Fibroblast of the conjunctiva (primary cell): ENCODE measurements at places on chromosomes 4 and X.

DNA sequence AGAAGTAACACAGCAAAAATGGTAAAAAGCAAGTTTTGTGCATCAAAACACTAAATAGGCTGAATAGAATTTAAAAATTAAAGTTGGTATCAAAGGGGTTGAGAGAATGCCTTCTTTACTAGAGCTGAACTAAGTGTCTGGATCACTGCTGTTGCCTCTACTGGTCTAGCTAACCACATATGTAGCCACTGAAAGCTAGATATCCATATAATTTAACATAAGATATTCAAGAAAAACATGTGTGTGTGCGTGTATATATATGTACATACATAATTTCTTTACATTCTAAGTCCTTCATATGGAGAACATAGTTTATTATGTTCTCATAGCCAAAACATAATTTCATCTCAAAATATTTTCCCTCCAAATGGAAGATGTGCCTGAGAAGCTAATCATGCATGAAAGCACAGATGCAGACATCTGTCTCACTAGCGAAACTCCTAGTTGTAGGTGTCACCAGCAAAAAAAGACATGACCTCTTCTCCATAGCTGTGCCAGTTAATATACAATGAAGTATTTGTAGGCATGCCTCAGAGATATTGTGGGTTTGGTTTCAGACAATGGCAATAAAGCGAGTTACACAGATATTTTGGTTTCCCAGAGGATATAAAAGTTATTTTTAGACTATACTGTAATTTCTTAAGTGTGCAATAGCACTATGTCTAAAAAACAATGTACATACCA, 47.3 kb downstream of the PDE5A start:
- DNase-seq: no peak

DNA sequence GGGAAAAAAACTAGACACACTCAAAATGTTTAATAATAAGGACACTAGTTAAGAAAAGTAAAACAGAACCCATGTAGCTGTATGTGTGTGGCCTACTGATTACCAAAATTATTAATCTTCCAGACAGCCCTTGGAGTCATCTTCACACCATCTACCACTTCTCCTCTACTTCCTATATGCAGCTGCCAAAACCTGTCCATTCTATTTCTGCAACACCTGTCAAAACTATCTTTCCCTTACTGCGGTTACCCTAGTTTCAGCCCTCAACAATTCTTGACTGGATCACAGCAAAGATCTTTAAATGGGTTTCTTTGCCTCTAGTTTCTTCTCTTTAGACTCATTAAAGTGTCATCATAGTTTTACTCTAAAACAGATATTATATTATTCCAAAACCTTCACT, 72.6 kb downstream of the GPR82 start:
- no peak for DNase-seq

DNA sequence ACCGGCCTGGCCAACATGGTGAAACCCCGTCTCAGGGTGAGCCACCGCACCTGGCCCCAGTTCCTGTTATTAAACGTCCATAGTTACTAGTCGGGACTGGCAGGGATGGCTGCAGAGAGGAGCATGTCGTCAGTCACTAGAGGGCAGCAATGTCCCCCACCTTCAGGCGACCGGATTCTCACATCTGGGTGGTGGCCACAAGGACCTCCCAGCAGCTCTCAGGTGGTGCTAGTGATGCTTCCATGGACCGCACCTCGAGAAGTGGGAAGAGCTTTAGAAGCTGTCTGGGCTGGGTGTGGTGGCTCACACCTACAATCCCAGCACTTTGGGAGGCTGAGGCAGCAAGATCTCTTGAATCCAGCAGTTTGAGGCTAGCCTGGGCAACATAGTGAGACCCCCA, 13.3 kb upstream of the IL3RA start:
- DNase-seq: no peak

- DNase-seq: no peak
These were observed 36.3 kb downstream of the OPHN1 start for GRCh38 chrX:68396953-68397352.

DNA sequence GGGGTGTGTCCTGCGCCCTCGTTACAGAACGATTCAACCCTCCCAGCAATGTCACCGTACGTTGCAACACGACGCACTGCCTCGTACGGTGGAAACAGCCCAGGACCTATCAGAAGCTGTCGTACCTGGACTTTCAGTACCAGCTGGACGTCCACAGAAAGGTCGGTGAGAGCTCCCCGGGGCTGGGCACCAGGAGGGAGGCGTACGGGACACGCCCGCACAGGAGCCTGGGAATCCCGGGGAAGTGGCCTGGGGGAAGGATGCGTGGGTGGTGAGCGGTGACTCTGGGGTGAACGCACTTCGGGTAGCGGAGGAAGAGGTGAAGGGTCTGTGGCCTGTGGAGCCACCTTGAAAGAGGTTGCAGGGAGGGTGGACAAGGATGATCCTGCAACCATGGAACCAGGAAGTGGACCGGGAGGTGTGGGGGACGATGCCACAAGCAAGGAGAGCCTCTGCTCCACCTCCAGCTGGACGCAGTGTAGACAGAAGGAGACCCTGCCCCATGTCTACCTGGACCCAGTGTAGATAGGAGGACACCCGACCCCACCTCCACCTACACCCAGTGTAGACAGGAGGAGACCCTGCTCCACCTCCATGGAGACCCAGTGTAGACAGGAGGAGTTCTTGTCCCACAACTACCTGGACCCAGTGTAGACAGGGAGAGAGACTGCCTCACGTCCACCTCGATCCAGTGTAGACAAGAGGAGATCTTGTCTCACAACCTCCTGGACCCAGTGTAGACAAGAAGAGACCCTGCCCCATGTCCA, 25.9 kb downstream of the CSF2RA start:
- no peak for DNase-seq

GRCh38 chrX:10831716-10832502, 211.5 kb upstream of the MID1 start:
- no peak for DNase-seq
